EL (cell line): ENCODE measurements at places on chromosomes 13 and 19.

DNA sequence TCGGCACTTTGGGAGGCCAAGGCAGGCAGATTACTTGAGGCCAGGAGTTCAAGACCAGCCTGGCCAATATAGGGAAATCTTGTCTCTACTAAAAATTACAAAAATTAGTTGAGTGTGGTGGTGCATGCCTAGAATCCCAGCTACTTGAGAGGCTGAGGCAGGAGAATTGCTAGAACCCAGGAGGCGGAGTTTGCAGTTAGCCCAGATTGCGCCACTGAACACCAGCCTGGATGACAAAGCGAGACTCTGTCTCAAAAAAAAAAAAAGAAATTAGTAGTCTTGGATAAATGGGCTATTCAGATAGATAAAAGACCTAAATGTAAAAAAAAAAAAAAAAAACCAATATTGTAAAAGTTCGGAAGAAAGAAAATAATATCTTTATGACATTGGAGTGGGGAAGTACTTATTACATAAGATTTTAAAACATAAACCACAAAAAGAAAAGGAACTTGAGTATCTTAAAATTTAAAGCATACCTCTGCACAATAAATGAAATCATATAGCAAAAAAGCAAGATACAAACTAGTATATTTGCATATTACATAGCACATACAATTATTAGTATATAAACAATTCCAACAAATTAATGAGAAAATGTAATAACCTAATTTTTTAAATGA, 26.7 kb upstream of the RNASEH2B start:
- no peak for DNase-seq

DNA sequence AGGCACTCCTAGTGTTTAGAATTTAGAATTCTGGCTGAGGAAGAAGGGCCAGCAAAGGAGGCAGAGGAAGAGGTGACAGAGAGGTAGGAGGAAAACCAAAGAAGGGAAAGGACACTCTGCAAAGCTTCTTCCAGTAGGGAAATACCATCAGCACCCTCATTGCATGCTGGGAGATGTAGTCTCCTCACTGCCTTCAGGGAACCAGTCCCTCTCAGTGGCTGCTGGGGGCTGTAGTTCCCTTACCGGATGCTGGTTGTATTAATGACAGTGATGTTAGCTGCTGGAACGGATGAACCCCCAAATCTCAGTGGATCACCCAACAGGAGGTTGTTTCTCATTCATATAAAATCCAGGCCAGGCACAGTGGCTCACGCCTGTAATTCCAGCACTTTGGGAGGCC, 10.1 kb downstream of the GRIN2D start:
- peak; percentile 68 for DNase-seq

DNA sequence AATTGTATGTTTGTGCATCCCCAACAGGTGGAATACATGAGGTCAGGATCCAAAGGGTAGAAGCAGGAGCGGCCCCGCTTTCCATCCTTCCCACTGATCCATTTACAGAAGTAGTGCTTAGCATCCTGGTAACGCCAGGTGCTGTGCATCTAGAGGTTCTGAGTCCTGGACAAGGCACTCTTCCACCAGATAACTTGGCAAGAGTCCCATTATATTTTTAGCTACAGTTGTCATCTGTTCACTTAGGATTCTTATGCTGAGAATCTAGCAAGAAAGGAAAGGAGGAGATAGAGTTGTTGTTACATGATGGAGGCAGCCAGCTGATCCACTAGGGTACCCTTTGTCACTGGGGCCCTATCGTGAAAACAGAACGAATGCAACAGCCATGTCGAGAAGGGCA, 389.5 kb upstream of the ZNF507 start:
- no peak for DNase-seq

DNA sequence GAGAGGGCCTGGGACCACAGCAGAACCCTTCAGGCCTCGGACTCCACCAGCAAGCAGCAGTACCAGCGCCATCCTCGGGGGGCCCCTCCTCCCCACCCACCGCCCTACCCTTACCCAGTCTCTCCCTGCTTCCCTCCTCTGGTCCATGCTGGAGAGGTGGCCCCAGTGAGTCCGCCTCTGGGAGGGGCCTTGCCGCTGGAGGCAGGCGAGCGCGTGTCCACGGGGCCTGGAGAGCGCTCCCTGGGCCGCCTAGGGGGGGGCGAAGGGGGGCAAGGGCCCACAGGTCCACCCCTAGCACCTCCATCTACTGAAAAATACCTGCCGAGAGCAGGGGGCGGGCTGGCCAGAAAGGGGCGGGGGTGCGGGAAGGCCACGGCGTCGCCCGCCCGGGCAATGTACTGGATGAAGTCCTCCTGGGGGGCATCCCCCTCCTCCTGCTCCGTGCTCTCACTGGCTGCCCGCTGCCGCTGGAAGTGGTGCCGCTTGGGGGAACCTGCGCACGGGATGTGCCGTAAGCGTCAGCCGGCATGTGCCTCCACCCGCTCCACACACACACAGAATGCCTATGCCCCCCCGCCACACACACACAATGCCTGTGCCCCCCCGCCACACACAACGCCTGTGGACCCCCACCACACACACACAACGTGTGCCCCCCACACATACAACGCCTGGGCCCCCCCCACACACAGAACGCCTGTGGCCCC, 6.9 kb downstream of the CBARP start:
- no peak for DNase-seq

DNA sequence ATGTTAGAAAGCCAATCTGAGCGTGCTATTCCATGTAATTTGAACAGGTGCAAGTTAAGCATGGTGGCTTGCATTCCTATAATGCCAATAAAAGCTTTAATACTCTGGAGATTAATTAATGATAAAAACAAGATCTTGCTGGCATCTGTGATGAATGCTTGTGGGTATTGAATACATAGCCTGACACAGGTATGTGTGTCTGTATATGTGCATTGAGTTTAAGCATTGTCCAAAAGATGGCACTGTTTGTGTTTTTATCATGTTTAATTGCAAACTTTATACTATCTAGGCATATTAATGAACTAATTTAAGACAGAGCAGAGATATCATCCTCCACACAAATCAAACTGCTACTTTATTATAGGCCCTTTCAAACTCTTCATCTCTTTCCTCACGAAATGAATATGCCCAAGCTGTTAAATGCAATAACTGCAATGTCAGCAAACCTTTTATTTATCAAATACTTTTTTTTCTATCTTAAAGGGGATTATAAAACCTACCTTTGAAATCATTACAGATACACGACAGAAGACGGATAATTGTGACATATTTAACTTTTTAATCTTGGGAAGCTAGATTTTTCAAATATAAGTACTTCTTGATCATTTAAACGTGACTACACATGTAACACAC, 86.5 kb downstream of the TNFSF11 start:
- peak; percentile 5 for DNase-seq

DNA sequence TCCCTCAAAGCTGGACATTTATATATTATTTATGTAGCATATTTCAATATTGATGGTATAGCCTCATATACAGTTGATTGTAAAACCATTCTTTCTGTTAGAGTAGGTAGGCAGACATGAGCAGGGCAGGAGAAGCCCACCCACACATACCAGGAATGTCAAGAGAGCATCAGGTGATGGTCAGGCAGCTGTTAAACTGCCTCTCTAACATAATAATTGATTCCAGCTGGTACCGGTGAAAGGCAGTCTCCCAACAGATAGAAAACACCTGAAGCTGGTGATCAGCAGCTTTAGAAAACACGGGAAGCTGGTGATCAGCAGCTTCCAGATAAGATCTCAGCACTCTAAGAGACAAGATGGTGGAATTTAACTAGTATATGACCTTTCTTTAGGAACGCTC, 132.9 kb downstream of the SLITRK6 start:
- no peak for DNase-seq

DNA sequence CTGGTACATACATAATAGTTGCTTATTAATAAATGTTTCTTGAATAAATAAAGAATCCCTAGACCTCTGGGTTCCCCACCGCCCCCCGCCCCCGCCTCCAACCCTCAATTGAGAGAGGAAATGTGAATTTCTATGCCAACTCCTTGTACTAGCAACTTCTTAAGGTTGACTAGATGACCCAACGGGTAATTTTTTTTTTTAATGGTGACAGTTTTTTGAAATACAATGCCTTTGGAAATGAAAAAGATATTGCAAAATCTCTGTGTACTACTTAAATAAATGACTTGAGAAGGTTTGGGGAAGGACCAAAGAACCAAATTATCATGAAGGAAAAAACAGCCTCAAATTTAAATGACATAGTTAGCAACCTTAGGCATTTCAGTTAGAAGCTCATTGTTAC, 640.3 kb downstream of the TBC1D4 start:
- no peak for DNase-seq

GRCh38 chr19:49775742-49776370, 9.1 kb downstream of the AP2A1 start:
- no peak for DNase-seq

DNA sequence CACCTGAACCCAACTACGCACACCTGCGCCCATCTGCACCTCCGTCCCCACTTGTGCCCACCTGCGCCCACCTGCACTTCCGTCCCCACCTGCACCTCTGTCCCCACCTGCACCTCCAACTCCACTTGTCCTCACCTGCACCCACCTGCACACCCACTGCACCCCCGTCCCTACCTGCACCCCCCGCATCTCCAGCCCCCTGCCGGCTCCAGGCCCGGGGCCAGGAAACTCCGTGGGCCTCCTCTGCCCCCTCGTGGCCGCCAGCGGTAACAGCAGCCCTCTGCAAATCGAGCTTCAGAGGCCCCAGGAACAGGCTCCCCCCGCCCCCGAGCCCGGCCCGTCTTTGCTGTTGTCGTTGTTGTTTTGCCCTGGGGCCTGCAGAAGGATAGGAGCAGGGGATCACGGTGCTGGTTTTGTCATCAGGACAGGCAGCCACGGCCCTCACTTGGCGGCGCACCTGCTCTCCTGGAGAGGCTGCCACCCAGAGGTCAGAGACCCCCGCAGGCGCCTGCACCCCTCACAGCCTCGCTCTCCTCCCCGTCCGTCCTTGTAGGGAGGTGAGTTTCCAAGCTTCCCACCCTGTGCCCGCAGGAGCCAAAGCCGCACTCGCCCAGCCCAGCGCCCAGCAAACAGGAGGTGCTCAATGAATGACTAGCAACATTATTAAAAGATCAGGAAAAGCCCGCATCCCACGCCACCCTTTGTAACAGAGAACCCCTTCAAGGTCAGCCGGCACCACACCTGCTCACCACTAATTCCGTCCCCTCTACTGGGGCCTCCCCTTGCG, 65.4 kb downstream of the GNG7 start:
- peak; percentile 45 for DNase-seq
